Airway epithelial cell (primary cell): ENCODE measurements at places on chromosomes 6 and 20. TPM values are rescaled to one million over a fixed set of nuclear protein-coding genes. Genes with fewer than 3 reads are reported as not detected.

TSBP1 gene
- total RNA-seq: not detected in 2 replicates

STMN3 gene
- total RNA-seq: 4.1 and 5.6 TPM in 2 replicates

EDN1 gene
- total RNA-seq: 8.1 and 8.6 TPM in 2 replicates

PPIL6 gene
- total RNA-seq: 0.84 and 2.0 TPM in 2 replicates

APCDD1L gene
- 1.5 and 1.6 TPM in 2 replicates for total RNA-seq

ELOVL2 gene
- total RNA-seq: under 0.01 TPM in 1 of 2 replicates, not detected in the other

ANKRD60 gene
- not detected in 2 replicates for total RNA-seq

ULBP1 gene
- 0.05 and 0.28 TPM in 2 replicates for total RNA-seq

IL20RA gene
- total RNA-seq: 3.7 and 3.8 TPM in 2 replicates

RIN2 gene
- 39.3 and 51.2 TPM in 2 replicates for total RNA-seq

CRISP3 gene
- 0.09 and 0.35 TPM in 2 replicates for total RNA-seq
